Right atrium auricular region (tissue), 2 donors: ENCODE measurements at places on chromosomes 3 and 15. TPM values are rescaled to one million over a fixed set of nuclear protein-coding genes. Genes with fewer than 3 reads are reported as not detected.

DNA sequence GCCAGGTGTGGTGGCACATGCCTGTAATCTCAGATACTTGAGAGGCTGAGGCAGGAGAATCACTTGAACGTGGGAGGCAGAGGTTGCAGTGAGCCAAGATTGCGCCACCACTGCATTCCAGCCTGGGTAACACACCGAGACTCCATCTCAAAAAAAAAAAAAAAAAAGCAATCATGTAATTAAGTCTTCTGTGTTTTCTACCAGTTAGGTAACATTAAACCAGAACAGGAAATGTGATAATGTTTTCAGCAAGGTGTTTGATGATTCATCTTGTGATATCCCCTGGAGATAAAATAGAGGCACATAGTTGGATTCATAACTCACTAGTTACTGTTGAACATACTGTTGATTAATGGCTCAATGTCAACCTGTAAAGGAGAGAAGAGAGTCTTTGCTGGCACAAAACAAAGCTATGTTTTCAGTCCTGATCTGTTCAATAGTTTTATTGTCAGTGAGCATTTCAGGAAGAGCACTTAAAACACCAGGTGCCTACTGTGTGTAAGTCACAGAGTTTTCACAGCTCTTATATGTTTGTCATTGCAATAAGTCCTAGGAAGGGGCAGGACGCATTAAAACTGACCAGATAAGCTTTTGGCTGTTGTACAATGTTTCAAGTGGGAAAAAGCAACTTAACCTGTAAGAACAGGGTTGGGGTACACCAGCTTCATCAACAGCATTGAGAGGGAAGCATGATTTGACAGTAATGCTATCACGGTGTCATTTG, 19.5 kb downstream of the DNAJB11 start:
- no peaks in the 10 kb centered on the region for H3K4me1 ChIP-seq
- no peak overlapping the region for H3K27ac ChIP-seq
- no peak overlapping the region for H3K4me3 ChIP-seq
- no peaks in the 10 kb centered on the region for H3K27me3 ChIP-seq
- no peak for DNase-seq
- H3K36me3 ChIP-seq, result peaks cover 14% of the 10 kb centered on the region

DNA sequence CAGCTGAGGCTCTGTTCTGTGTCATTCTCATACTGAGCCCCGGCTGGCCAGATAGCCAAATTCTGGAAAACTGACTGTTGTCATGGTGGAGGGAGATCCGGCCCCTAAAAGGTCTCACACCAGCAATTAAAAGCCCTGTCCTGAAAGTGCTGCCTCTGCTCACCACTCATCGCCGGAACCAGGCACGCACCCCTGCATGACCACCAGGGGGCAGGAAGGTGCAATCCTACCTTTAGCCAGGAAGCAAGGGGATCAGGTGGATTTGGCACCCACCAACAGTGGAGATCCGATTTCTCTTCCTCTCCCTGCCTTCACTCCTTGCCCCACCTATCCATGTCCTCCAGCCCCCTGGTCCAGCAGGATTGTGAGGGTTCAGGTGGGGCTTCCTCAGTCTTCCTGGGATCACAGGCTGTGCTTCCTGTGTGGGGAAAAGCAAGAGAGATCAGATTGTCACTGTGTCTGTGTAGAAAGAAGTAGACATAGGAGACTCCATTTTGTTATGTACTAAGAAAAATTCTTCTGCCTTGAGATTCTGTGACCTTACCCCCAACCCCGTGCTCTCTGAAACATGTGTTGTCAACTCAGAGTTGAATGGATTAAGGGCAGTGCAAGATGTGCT, 16.1 kb upstream of the CACNA2D2 start:
- DNase-seq, result peak; percentile 71
- no peaks in the 10 kb centered on the region for H3K4me1 ChIP-seq
- no peaks in the 10 kb centered on the region for H3K36me3 ChIP-seq
- H3K4me3 ChIP-seq, result no peak overlapping the region

- no peaks in the 10 kb centered on the region for H3K27me3 ChIP-seq
- H3K4me3 ChIP-seq, result no peak overlapping the region
- no peaks in the 10 kb centered on the region for H3K36me3 ChIP-seq
- H3K4me1 ChIP-seq, result no peaks in the 10 kb centered on the region
- DNase-seq, result no peak
Measured at GRCh38 chr3:104606812-104607211, 759.9 kb upstream of the ALCAM start.

GRCh38 chr15:69926721-69927120, 171.0 kb downstream of the TLE3 start:
- H3K4me1 ChIP-seq, result peaks cover 4% of the 10 kb centered on the region
- H3K36me3 ChIP-seq, result no peaks in the 10 kb centered on the region
- no peak overlapping the region for H3K4me3 ChIP-seq
- no peaks in the 10 kb centered on the region for H3K27me3 ChIP-seq

- H3K4me1 ChIP-seq, result no peaks in the 10 kb centered on the region
- DNase-seq, result no peak
- H3K27me3 ChIP-seq, result no peaks in the 10 kb centered on the region
- H3K36me3 ChIP-seq, result no peaks in the 10 kb centered on the region
Measured at GRCh38 chr3:95097493-95097892, 1034.6 kb downstream of the NSUN3 start.

Gene LRCH3
- 22.2 TPM for total RNA-seq

Gene SERINC4
- not detected for total RNA-seq

GRCh38 chr3:113150250-113150649, 61.1 kb upstream of the BOC start:
- no peak for DNase-seq
- H3K27me3 ChIP-seq, result no peaks in the 10 kb centered on the region
- H3K36me3 ChIP-seq, result no peaks in the 10 kb centered on the region
- no peak overlapping the region for H3K4me3 ChIP-seq
- no peaks in the 10 kb centered on the region for H3K4me1 ChIP-seq

- no peaks in the 10 kb centered on the region for H3K36me3 ChIP-seq
- no peaks in the 10 kb centered on the region for H3K27me3 ChIP-seq
- H3K27ac ChIP-seq, result peak overlapping the region; percentile 75
Measured at GRCh38 chr3:11592445-11593298, 51.0 kb downstream of the VGLL4 start.

- H3K36me3 ChIP-seq, result peaks cover 3% of the 10 kb centered on the region
- no peak overlapping the region for H3K4me3 ChIP-seq
- H3K27me3 ChIP-seq, result no peaks in the 10 kb centered on the region
- DNase-seq, result no peak
- H3K4me1 ChIP-seq, result no peaks in the 10 kb centered on the region
- peak overlapping the region; percentile 74 for H3K27ac ChIP-seq
Measured at GRCh38 chr3:188188911-188189310, 35.0 kb downstream of the LPP start.

DNA sequence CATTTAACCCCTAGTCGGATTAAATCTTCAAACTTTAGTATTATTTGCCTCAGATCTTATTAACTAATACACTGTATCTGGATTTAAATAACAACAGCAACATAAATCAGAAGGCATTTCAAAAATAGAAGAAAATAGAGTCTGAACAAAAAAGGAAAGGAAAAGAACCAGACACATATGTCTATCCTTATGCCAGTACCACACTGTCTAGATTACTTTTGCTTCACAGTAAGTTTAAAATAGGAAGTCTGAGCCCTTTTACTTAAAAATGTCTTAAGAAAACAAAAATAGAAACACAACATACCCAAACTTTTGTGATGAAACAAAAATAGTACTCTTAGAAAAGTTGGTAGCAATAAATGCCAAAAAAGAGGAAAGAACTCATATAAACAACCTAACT, 1615.8 kb downstream of the SI start:
- no peak overlapping the region for H3K4me3 ChIP-seq
- no peaks in the 10 kb centered on the region for H3K36me3 ChIP-seq
- H3K27me3 ChIP-seq, result no peaks in the 10 kb centered on the region
- DNase-seq, result no peak

Gene SLC28A2
- not detected for total RNA-seq
